ENCODE measurements at places on chromosomes 1 and 21.

DNA sequence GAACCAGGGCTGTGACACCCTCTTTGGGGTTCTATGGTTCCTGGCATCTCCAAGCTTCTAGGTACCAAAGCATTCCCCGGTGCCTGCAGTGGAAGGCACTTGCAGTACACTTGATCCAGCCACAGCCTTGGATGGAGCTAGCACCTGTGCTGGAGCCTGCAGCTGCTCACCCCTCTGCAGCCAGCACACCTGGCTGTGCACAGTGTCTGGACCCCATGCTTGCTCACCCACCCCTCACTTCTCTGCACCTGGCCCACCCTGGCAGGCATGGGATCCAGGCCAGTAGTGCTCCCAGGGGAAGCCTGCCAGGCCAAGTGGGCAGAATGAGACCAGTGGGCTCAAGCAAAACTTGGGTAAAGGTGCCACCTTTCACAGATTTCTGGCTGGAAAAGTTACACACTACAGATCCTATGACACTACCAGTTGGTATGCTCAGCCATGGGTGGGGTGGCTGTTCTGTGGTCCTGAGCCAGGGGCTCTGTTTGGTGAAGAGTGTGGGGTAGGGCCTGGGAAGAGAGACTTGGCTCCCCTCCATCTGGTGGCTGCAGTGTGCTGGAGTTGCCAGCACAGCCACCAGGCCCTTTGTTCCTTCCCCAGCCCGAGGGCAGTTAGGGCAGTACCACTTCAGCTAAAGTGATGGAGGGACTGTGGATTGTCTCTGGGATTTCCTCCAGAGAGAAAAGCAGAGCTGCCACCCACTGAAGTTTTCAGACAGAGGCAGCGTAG lies 157.8 kb upstream of the LRRC7 start:
- ATAC-seq = peak; percentile 28

GRCh38 chr21:28280611-28281010 lies 712.1 kb downstream of the LTN1 start:
- ATAC-seq = no peak

DNA sequence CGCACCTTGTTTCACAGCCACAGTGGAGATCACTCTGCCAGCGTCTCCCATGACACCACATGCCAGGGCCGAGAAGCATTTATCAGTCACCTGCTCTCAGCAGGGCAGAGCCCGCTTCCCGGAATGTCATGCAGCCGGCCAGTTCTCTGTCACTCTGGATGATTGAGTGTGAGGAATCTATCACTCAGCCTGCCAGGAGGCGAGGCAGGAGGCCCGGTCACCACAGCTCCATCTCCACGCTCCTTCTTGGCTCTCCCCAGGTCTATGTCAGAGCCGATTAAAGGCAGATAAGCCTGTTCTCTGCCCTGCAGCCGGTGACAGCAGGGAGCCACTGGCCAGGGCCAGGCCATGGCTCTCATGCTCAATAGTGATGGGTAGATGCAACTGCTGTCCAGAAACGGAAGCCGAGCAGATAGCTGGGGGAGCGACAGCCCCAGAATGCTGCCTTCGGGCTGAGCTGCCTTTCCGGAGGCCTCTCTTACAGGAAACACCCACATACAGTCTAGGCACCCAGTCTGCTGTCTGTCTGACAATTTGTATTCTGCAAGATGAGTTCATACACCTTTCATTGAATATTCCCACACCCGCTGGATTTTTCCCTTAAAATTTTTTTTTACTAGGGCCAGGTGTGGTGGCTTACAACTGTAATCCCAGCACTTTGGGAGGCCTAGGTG lies 64.1 kb downstream of the ACTL8 start:
- ATAC-seq = no peak

DNA sequence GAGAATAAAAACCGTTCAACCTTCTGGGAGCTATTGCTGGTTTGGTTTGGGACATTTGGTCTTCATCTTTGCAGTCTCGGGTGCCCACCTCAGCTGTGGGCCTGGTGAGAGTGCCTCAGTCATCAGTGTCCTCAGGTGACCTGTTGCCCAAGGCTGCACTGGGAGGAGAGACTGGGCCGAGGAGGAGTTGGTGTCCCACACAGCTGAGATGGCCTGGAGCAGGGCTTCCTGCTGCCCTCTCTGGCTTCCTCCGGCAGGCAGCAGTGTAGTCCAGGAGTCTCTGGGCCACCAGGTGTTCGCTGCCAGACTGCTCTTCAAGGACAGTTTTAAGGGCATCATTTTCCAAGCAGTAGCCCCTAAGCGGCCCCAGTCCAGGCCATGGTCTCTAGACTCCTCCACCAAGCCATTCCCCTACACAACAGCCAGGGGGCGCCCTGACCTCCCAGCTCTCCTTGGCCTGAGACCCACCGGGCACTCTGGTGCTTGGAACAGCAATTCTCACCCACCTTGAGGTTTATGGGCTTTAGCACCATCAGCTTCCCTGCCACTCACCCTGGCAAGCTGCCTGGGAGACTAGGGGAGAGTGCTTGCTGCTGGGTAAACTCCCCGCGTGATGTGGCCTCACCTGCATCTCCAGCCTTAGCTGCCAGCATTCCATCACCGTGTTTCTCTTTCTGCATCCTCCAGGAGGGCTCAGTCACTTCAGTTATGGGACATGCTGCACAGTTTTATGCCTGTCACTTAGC lies 9.1 kb upstream of the SYTL1 start:
- peak; percentile 72 for ATAC-seq

DNA sequence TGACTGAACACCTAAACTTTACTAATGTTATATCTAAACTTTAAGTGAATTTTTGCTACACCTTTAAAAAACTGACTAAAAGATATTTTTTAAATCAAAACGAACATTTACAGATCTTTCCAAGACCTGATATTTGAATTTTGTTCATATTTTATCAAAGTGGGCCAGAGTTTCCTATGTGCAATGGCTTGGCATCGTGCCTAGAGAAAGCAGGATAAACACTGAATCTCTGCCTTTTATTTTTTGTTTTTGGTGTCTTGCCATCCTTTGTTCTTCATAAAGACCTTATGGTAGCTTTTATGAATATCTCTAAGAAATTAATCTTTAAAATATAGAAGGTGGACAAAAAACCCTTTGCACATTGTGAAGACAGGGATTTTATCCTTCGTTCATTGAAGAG lies 25.8 kb upstream of the VPS26C start:
- ATAC-seq = no peak

- peak; percentile 17 for ATAC-seq
These were observed 798 bp downstream of the ZBED6 start for GRCh38 chr1:203796236-203796605.

- ATAC-seq = no peak
These were observed 38.2 kb downstream of the ZBTB17 start for GRCh38 chr1:15937706-15938168.

- peak; percentile 86 for ATAC-seq
These were observed 99.5 kb downstream of the PRKAB2 start for GRCh38 chr1:147072482-147073432.

GRCh38 chr1:114718661-114719423 lies 2.3 kb upstream of the NRAS start:
- no peak for ATAC-seq

DNA sequence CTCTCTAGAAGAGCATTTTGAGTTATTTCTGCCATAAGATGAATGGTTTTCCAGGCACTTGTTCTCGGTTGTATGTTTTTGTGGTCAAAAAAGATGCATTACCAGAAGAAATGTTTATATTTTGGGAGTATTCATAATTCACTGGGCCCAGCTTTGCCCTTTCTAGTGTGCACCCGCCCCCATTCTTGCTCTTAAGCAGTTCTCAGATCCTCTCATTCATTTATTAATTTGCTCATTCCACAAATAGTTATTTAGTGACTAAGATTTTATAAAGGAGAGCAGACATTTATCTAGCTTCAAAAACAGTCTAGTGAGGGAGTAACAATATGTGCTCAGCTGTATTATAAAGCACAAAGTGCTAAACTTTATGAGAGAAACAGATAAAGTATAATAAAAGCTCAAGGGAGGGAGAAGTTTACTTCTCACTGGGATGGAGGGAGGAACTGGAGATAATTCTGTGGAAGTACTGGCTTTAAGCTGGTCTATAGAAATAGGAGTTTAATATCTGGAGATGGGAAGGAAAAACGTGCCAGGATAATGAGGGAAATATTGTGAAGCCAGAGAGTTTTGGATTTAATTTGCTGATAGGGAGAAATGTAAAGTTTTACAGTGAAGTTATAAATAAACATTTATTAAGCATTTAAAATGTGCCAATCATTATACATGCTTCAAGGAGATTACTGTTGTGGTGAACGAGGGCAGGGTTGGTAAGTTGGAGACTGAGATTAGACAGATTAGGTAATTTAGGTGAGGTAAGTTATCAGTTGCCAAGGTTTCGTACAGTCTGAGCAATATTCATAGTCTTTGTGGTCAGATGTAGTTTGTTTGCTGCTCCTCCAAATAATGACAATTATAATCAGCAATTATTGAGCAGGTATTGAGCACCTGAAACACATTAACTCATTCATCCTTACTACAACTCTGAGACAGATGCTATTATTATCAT lies 9.1 kb upstream of the MACF1 start:
- no peak for ATAC-seq

- ATAC-seq = no peak
These were observed 17.9 kb downstream of the TMEM200B start for GRCh38 chr1:29105822-29106221.

DNA sequence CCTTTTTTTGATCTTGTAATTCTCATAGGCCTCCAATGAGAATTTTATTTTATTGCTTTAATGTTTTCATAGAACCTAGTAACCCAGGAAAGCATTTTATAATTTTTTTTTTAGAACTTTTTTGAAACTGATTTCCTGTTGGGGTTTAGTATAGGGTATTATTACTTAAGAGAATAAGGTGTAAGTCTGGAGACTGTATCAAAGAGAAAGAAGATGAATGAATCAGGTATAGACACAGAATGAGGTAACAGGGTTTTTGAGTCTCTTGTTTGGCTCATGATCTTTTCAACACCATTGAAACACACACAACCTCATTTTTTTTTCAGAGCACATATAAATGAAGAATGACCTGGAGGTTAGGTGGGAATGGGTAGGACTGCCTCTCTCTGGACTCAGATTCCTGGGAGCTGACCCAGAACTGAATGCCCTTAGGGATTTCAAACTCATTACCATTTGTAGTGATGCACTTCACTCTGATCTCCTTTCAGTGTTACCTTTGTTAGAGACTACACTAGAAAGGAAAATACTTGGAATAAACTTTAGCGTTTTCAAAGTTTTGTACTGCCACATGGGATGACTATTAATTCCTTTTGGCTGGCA lies 51.0 kb downstream of the EPB41 start:
- no peak for ATAC-seq

GRCh38 chr21:42769820-42770716 lies 109.3 kb downstream of the WDR4 start:
- ATAC-seq = no peak

DNA sequence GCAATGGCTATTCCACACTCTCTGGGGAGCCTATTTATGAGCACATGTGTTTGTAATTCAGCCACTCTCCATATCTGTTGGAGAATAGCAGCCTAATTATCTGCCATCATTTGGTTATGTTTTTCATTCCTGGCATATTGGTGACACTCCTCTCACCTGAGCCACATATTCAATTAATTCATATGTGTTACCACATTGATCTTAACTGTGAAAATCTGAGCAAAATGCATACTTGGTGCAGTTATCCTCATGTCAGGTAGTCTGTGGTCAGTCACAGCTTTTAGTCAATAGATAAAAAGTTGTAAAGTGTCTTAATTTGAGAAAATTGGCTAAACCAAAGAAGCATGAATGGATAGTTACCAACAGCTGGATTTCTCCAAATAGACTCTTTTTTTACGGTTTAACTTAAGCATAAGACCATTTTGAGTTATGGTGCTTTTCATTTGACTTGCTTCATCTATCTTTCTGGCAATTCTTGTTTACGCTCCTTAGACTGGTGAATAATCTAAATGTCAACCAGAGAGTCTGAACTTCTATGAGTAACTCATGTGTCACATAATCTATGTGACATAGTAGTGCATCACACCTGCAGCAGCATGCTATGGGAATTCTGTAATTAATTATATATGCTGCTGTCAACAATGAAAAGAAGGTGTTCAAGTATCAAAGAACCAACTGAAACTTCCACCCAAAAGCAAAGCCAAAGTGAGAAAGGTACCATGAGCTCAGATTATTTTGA lies 187.7 kb upstream of the SGIP1 start:
- no peak for ATAC-seq

DNA sequence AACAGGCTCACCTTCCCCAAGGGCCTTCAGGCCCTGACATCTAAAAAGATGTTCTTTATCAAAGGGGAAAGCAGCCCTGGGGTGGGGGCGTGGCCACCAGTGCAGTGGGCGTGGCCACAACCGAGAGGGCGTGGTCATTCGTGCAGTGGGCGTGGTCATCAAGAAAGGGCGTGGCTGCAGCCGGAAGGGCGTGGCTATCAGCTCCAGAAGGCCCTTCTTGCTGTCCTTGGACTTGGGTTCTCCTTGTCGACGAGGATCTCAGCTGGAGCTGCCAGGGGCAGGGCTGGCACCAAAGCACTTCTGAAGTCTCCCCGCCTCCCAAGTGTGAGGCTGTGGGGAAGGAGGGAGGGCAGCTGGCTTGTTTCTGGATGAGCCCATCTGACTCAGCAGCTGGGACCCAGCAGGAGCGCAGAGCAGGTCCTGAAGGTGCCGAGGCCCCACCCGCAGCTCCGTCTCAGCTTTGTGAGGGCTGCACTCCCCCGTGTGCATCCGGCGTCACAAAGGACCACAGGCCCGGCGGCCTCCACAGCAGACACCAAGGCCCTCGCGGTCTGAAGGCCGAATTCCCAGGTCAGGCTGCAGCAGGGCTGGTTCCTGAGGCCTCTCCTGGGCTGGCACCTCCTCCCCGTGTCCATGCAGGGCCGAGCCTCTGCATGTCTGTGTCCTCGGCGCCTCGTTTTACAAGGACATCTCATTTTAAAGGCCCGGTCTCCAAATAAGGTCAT lies 12.8 kb downstream of the PDE9A start:
- no peak for ATAC-seq

- ATAC-seq = peak; percentile 1
These were observed 20.2 kb upstream of the KCNAB2 start for GRCh38 chr1:6025269-6026094.

DNA sequence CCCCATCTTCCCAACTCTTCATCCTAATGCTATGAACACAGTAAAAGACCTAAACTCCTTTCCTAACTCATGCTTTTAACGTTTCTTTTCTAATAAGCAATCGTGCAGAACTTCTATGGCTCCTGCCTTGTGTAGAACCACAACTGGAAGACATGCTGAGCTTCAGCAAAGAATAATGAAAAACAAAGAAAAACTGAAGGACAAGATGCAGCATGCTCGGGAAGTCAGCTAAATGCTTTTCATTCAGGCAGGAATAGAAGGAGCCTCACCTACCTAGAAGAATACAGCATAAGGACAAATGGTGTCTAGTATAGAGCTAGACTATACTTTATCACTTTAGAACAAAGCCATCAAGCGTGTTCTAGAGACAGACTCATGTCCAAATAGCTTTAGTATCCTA lies 45.9 kb downstream of the LUZP1 start:
- ATAC-seq = no peak

GRCh38 chr1:177902266-177902665 lies 67.6 kb downstream of the SEC16B start:
- ATAC-seq = no peak

GRCh38 chr21:36162631-36163030 lies 6.0 kb downstream of the DOP1B start:
- no peak for ATAC-seq

GRCh38 chr21:34933609-34934335 lies 115.3 kb downstream of the RUNX1 start:
- peak; percentile 92 for ATAC-seq

Data from stimulated activated memory B cell treated with anti-CD40 and anti-IgM and Interleukin-4, amounts not matched to agents 10 μg/mL and 1 μg/mL and 100 μg/mL, for 72 hours (primary cell).